ENCODE measurements at places on chromosomes 1 and 21. TPM values are rescaled to one million over a fixed set of nuclear protein-coding genes. Genes with fewer than 3 reads are reported as not detected.

The NTMT2 gene
- total RNA-seq = not detected

The POTED gene
- total RNA-seq = not detected

DNA sequence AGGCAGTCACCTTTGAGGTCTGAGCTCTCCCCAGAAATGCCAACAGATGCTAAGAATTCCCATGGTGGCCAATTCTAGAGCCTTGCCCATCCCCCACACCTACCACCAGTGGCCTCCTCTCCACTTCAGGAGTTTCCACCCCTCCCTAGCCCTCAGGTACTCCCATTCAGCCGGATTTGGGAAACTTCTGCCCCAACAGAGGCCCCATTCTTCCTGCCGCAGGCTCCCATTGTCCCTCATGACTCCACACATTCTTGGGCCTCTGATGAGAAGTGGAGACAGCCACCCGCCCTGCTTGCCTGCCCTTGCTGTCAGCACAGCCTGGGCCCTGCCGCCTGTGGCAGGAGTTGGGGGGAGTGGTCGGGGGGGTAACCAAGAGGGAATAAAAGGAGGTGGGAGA lies 4.6 kb downstream of the BLACAT1 start:
- no peak for DNase-seq

DNA sequence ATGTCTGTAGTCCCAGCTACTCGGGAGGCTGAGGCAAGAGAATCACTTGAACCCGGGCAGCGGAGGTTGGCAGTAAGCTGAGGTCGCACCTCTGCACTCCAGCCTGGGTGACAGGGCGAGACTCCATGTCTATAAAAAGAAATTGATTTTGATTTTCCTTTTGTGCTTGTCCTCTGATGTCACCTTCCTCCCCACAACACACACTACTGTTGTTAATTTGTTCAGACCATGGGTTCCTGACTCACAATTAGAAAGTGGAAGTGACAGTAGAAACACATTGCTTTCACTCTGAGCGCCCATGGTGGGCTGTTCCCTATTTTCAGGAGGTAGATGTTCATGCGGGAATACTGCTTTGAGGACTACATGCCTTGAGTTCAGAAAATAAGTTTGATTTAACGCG lies 165.5 kb upstream of the KCNJ6 start:
- DNase-seq = no peak

- peak; percentile 48 for DNase-seq
Observed at GRCh38 chr21:46605767-46606426, 1.0 kb upstream of the S100B start.

DNA sequence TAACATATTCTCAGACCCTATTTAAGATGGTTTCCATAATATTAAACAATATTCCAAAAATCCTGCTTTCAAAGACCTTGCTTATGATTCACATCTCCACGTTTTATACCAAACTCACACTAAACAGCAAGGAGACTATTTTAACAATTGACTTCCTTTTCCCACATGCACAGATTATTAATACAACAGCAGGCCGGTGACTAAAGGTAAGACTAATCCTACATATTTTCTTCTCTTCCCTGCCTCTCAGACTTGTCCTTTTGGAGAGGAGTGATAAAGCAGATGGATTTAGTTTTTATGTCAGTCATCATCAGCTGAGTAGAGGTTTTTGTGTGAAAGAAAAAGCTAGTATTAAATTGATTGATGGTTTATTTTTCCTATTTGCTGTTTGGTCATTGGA lies 400.6 kb downstream of the NTNG1 start:
- no peak for DNase-seq

The KLHDC8A gene
- total RNA-seq = not detected

GRCh38 chr1:121558514-121558913 lies 373.7 kb downstream of the SRGAP2C start:
- no peak for DNase-seq

DNA sequence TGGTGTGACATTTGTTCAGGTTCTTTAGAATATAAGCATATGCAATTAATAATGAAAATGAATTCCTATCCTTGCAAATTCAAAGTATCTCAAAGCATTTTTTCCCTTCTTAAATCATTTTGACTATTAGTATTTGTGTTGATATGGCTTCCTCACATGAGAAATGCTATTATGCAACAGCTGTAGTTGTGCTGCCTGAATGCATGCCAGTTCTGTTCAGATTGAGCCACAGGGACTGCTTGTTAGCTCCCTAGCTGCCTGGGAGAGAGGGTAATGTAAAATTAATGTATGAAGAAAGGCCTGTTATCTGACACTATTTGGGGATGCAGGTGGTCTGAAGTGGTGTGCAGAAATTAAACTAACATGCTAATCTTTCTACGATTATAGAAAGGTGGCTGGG lies 45.5 kb downstream of the CACHD1 start:
- DNase-seq = no peak

DNA sequence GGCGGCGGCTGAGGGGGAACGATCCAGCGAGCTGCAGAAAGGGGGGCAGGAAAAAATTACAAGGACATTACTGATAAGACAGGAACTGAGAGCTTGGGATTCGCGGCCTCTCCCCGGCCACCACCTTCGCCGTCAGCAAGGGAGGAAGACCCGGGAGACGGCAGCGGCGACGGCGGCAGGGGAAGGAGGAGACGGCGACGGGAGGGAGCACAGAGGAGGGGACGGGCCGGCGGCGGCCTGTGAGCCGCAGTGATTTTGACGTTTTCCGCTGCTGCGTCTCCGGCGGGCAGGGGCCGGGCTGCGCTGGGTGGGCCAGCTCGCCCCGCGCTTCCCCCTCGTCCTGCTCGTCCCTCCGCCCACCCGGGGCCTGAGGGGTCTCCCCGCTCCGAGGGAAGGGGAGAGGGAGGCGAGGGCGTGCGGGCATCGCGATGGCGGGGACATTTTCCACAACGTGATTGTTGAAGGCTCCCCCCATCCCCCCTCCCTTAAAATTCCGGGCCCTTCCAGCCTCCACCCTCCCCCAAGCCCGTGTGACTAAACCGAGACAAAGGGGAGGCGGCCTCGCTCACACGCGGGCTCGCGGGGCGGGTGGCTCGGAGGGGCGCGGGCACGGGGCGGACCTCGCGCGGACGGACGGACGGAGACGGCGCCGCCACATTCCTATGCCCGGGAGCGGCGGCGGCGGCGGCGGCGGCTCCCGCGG lies 407 bp downstream of the CAMSAP2 start:
- peak; percentile 50 for DNase-seq

DNA sequence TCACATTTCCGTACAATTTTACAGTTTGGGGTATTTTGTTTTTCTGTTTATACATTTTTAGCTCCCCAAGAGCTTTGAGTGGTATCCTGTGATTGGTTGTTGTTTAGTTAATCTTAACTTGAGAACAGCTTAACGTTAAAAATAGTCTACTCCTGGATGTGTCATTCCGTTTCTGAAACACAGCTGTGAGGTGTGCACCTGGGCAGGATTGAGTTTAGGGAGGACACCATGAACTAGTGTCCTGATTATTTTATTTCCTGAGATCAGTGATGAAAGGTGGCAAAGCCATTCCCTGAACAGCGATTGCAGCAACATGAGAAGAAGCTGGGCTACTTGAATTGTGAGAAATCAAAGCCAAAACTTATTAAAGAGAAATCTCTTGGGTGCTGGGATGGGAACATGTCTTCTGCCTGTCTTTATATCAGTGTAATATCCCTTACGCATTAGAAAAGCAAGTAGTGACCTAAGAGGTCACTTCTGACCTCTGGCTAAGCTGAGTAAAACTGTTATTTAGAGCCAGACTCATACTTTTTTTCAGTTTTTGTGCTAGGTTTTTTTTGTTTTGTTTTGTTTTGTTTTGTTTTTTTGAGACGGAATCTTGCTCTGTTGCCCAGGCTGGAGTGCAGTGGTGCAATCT lies 43.4 kb downstream of the ZBTB40 start:
- no peak for DNase-seq

DNA sequence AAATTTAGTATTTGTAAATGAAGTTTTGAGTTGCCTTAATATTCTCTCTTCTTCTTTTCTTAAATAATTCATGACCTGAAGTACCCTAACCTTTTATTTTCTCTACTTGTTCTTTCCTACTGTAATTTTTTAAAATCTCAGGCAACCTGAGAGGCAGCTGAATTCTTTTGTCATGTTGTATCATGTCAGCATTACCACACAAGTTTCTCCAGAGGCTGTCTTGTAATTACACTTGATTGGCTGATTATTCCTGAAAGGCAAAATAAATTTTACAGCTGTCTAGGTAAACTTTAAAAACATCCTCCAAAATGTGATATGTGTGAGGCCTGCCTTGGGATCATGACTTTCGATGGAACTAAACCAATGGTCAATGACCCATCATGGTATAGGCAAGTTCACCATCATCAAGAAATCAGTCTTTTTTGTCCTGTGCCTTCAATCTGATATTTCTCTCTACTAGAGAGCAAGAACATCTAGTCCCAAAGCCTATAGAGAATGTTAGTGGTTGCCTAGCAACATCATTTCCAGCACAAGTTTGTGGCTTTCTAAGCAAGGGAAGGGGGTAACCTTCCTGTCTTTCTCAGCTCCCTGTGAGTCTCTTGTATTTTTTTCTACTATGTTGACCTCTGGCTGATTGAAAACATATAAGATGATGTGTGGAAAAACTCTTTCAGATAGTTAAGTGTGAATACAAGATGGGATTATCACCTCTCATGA lies 115.5 kb downstream of the GABPA start:
- DNase-seq = no peak

GRCh38 chr1:167440345-167440744 lies 78.0 kb downstream of the CD247 start:
- DNase-seq = no peak

The SMCP gene
- total RNA-seq = not detected

GRCh38 chr1:39158327-39159086 lies 46.0 kb upstream of the MACF1 start:
- DNase-seq = no peak

DNA sequence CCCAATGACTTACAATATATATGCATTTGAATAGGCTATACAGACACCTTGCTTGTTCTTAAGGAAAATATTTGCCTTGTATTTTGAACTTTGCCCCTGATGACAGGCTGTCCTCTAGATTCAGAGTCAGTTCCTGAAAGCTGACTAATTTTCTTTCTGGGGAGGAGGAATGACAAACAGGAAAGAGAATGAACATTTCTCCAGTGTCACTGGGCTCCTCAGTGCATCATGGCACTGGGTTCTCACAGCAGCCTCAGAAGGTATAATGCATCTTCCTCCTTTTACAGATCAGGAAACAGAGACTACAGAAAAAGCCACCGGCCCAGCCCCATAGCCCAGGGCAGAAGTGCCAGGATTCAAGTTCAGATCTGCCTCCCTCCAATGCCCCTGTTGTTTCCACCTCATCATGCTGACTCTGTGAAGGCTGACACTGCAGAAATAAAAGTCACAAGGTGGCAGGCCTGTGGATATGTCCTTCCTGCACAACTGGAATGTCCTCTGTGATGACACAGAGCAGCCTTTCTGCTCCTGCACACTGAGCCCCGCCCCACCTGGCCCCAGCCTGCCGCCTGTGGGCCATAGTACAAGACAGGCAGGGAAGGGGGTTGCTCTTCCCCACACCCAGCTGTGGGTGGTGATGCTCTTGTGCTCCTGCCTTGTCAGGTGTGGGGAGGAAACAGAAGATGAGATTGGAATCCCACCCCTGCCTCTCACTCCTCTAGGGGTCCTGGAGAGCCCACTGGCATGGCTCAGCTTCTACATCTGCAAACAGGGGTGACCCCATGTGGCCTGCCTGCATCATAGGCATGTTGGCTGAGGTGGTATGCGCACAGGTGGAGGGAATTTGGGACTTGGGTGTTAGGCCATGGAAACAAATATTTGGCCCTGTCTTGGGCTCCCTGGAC lies 6.4 kb downstream of the TTC22 start:
- no peak for DNase-seq

- DNase-seq = no peak
Observed at GRCh38 chr1:100879422-100879821, 15.2 kb downstream of the EXTL2 start.

DNA sequence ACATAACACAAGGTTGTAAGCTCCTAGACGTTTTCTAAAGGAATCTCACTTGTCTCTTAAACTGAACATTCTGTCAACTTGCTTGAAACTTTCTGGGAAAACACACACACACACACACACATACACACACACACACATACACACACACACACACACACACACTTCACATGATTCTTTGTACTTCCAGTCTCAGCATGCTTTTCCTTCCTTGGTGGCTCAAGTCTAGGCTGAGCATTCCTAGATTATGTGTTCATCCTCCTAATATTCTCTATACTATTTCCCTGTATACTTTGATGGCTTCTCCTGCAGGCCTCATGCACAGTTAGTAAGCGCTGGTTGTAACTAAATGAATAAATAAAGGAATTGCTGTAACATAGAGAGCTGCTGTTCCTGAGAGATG lies 372.1 kb downstream of the PTPRC start:
- DNase-seq = no peak

DNA sequence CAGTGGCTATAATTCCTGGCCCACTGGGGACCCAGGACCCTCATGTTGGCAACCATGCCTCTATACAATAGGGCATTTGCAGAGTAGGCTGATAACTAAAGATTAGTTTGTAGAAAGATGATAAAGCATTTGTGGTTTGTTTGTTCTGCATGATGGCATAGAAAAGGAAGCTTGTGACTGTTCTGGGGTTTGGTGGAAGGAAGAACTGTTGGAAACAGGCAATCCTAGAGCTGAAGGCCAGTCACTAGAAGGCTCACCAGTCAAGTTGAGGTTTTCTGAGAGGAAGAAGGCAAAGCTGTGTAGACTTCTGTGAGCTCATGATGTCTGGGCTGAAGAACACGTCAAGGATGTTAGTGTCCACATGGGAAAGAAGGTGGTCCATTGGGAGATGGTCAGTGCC lies 140.3 kb upstream of the VANGL1 start:
- DNase-seq = no peak

GRCh38 chr1:38671221-38671620 lies 188.4 kb downstream of the RRAGC start:
- DNase-seq = no peak

GRCh38 chr21:45246386-45247320 lies 41.0 kb downstream of the POFUT2 start:
- DNase-seq = no peak

GRCh38 chr1:46996659-46997281 lies 26.7 kb upstream of the CYP4X1 start:
- no peak for DNase-seq

DNA sequence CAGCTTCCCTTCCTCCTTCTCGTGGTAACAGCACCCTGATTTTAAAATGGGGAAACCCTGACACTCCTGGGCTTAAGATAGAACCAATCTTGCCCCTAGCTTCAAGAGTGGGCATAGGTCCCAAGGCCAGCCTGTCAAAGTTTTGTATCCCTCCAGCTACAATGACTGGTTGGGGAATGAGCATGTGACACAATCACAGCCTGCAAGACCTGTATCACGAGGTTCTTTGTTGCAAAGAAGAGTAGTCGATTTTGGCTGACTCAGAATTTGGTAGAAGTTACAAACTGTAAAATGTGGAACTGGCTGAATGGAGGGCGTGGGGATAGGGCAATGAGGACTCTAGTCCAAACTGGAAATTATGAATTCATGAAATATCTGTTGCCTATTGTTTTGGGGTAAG lies 18.7 kb downstream of the CTSK start:
- DNase-seq = no peak

The NBPF11 gene
- 14.4 TPM for total RNA-seq

DNA sequence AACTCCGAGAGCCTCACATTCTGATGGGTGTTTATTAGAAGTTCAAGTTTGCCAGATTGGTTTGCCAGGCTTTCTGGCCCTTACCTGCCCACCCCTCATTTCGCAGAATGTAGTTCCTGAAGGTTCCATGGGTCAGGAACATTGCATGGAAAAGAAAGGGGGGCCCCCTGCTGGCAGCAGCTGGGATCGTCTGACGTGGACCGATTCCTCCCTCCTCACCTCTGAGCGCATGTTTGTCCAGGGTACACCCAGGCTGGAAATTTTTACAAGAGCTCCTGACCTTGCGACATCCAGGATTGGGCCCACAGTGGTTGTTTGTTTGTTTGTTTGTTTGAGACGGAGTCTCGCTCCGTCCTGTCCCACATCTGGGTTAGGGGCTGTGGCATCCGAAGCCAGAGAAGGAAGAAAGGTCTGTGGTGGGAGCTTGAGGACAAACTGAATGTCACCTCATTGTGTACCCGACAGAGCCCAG lies 126.0 kb upstream of the TMEM51 start:
- no peak for DNase-seq
